Upper lobe of right lung (tissue), 1 donor: ENCODE measurements at places on chromosomes 1 and 21. TPM values are rescaled to one million over a fixed set of nuclear protein-coding genes. Genes with fewer than 3 reads are reported as not detected.

DNA sequence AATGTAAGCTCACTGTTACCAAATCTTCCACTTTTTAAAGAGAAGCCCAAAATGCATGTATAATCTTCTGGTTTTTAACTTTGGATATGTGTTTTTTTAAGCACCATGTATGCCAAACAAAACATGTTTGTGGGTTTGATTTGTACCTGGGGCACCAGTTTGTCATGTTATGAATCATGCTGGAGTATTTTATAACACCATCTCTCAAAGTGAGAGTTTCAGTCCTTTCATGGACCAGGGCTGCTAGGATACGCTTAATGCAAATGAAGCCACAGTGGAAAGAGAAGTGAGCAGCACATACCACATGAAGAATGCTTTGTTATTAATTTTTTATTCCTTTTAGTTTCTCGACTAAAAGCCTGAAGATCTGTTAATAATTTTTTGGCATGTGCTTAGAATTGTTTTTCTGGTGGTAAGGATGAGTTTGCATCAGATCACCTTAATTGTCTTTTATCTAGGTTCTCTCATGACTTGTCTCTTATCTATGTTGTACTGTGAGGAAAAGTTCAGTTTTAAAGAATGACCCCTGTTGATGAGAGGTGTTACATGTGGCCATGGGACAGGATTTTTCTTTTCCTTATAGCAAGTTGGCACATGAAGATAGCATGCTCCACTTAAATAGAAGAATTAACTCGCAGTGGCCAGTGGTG, 2.0 kb upstream of the RABGAP1L start:
- no peak for DNase-seq

FAM72C gene
- not detected for total RNA-seq

PODN gene
- total RNA-seq: 56.5 TPM

KLHDC9 gene
- 3.2 TPM for total RNA-seq
